Bone marrow (tissue), 2 donors: ENCODE measurements at places on chromosomes 2 and 18.

- no peak for DNase-seq
Observed at GRCh38 chr2:230850358-230850658, 14.4 kb upstream of the ITM2C start.

DNA sequence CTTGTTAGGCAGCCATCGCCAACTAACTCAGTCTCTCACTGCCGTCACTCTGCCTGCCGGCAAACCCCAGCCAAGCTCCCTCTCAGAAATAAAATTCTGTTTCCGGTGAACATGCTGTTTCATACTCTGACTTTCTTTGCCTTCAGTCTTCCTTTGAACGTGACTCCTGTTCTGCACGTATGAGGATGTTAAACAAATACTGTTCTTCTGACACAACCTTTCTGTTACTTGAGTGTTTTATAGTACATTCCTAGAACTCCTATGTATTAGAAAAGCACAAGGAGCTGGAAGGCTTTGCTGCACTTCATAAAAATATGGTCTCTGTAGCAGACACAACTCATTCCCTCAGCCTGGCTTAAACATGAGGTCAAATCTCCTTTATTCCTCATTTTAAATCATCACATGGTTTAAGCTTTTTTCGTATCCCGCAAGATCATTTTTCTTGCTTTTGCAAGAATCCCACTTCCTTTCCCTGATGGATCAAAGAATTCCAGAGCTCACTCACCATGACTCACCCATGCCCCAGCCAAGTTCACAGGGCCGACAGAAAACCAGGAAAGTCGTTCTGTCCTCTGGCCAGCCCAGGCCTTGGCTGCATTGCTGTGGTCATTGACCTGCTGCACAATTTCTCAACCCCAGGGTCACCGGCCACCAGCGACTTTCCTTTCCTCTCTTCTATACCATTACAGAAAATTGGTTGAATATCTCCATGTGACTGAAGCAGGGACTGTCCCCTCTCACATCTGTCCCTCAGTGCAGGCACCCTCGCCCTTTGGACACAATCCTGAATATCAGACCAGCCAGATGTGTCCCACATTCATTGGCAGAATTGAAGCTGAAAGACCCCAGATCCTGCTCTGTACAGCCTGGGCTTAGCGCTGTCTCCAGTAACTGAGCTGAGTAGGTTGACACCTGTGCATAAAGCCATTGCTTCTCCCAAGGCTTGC lies 183.1 kb upstream of the ARL4C start:
- DNase-seq: no peak

- no peak for DNase-seq
Observed at GRCh38 chr2:112876971-112877361, 34.0 kb upstream of the IL37 start.

GRCh38 chr2:23705771-23706612 lies 220.9 kb downstream of the ATAD2B start:
- no peak for DNase-seq

GRCh38 chr2:133193544-133194361 lies 374.5 kb downstream of the NCKAP5 start:
- DNase-seq: no peak

DNA sequence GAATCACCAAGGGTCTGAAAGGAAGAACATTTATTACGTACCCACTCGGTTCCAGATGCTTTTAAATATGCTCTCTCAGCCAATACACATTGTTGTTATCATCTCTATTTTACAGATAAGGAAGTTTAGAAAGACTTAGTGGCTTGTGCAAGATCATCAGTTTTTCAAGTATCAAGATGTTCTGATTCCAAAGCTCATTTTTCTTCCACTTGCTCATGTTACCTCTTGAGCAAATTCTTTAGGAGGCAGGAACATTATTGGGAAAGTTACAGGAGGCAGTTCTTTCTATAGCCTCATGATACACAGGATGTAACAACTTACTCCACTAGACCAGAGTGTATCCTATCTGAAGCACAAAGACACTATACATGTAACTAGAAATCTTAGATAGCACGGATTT lies 65.0 kb upstream of the MMADHC start:
- no peak for DNase-seq

GRCh38 chr18:3211236-3211992 lies 8.4 kb downstream of the MYOM1 start:
- no peak for DNase-seq

DNA sequence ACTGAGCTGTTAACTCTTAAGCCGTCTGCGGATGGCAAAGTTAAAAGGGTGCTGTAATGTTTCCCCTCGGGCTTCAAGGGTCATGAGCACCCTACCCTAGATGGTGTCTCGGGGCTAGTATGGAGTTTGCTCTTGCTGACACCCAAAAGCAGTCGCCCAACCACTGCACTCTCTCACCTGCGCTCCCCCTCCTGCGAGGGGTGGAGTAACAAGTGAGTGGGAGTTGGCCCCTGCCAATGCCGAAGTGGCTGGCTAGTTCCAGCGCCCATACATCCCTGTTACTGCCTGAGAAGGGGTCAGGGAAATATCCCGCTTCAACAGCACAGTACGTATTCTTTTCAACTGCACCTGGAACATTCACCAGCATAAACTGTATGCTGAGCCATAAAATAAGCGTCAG lies 47.5 kb downstream of the FAM117B start:
- no peak for DNase-seq

DNA sequence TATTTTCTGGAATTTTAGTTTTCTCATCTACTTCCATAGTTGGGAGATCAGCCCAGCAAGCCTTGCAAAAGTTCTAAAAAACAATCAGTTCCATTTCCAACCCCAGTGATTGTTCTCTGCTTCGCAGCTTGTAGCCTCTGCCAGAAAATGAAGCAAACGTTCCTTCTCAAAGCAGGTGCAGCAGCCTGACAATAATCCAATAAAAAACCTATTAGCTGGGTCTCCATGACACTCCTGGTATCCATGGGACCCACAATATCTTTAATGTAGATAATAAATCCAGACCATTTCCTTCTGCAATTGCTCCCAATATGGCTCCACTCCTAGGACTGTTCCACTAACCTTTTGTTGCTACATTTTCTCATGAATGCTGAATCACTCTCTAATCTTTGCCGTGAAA lies 140.8 kb upstream of the SETBP1 start:
- DNase-seq: no peak

DNA sequence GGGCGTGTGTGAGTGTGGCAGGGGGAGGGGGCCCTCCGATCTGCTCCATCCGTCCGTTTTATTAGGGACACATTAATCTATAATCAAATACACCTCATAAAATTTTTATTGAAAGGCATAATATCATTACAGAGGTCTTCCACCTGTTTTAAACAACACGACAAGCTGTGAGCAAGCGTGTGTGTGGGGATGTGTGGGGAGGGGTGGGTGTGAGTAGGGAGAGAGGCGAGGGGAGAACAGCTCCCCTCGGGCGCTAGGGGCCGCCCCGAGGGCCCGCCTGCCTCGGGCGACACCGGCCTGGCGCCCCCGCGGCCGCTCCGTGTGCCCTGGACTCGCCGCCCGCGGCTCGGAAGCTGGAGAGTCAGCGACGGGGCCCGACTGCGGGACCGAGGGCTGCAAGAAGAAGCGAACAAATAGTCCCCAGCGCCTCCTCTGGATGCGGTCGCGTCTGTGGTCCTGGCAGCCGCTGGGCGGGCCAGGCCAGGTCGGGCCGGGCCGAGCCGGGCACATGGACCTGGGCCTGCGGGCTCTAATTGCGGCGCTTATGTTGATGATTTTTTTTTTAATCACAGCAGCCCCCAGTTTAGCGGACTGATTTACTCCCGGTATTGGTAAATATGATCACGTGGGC lies 352 bp upstream of the HOXD9 start:
- no peak for DNase-seq

- no peak for DNase-seq
Observed at GRCh38 chr18:61731693-61732376, 161.0 kb downstream of the RNF152 start.

- no peak for DNase-seq
Observed at GRCh38 chr2:52874466-52875106, 893.0 kb upstream of the CHAC2 start.

GRCh38 chr18:75827751-75828287 lies 400.3 kb upstream of the SMIM21 start:
- no peak for DNase-seq

DNA sequence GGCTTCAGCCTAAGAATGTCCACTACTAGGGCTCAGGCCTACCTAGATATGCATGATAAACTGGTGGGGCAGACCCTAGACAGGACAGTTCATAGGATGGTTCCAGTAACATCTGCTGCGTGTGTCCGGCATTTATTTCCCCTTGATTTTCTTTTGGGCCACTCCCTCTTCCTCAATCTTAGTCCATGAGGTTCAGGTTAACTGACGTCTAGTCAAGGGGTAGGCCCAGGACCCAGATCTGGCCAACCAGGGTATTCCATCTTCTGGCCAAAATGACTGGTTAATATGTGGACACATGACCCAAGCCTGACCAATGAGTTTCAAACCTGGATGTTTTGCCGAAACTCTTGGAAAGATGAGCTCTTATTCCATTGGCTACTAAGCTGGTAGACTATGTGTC lies 15.2 kb downstream of the TMEM247 start:
- DNase-seq: no peak

GRCh38 chr2:65164426-65164891 lies 34.6 kb upstream of the RAB1A start:
- DNase-seq: peak; percentile 64

DNA sequence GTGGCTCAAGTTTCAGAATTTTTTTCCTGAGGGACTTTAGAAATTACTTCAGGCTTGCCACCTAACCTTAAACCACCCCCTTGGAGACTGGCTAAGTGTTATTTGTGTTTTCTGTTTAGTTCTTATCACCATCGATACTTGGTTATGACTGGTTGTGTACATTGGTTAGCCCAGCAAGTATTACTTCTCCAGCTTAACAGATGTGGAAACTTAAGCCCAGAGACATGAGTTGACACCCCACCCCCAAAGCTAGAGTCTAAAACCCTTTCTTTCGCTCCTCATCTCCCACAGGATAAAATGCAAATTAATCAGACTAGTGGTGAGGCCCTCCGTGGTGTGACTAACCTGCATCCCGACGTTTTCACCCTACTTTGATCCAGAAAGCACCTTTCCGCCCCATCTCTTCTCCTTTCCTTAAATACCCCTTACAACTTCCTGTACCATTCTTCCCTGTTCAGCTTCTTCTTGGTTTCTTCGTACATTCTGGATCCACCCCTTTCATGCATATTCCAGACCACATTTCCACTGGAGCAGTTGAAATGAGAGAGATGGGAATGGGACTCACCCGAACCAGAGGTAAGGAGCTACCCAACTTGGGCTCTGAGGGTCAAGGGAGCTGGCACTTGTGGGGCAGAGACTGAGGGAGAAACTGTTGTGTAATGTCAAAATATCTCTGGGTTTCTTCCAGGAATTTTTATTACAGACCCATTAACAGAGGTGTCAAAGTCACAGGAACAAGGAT lies 819 bp upstream of the MAP3K2 start:
- DNase-seq: no peak

- DNase-seq: no peak
Observed at GRCh38 chr2:231655894-231656293, 52.4 kb upstream of the PTMA start.

- no peak for DNase-seq
Observed at GRCh38 chr2:63424329-63425078, 163.8 kb downstream of the WDPCP start.

DNA sequence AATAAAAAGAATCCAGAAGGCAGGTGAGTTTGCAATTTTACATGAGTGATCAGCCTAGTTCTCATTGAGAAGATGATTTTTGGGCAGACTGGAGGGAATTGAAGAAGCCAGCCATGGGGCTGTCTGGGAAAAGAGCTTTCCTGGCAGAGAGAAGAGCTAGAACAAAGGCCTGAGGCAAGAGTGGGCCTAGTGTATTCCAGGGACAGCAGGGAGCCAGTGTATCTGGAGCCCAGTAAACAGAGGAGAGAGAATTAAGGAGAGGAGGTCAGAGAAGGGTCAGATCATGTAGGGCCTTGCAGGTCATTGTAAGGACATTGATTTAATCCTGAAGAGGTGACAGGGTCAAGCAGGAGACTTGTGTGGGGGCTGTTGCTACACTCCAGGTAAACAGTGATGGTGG lies 195.8 kb downstream of the SATB2 start:
- DNase-seq: no peak
